ENCODE measurements at places on chromosomes 2 and 18. TPM values are rescaled to one million over a fixed set of nuclear protein-coding genes. Genes with fewer than 3 reads are reported as not detected.

GRCh38 chr18:36130039-36130831 lies 536 bp downstream of the ELP2 start:
- no peak for DNase-seq

DNA sequence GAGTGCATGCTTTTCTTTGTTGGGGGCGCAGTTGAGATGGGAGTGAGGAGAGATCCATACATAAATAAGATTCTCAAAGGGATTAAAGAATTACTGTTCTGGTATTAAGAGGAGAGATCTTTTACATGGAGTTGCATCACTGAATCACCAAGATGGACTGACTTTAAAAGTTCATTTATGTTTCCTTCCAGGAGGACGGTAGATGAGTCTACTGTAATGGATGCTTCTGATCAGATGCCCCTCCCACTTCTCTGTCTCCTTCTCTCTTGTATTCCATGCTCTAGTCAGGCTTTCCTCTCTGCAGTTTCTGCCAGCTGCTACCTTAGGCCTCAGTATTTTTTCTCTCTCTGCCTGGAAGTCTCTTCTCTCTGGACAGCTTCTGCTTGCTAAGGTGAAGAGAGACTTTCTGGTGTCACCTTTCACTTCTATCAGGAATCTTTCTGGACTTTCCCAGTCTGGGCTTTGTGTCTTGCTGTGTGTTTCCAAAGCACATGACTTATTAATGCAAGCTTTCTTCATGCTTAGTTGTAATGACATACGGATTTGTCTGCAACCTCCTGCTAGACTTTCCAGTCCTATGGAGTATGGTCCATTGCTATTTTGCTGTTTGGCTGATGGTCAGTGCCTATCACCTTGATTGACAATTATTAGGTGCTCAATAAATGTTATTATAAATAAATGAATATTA lies 23.6 kb downstream of the FAM171B start:
- DNase-seq, result no peak

The CRACDL gene
- polyA plus RNA-seq, result 8.4 TPM

The LOXHD1 gene
- 59.4 TPM for polyA plus RNA-seq

DNA sequence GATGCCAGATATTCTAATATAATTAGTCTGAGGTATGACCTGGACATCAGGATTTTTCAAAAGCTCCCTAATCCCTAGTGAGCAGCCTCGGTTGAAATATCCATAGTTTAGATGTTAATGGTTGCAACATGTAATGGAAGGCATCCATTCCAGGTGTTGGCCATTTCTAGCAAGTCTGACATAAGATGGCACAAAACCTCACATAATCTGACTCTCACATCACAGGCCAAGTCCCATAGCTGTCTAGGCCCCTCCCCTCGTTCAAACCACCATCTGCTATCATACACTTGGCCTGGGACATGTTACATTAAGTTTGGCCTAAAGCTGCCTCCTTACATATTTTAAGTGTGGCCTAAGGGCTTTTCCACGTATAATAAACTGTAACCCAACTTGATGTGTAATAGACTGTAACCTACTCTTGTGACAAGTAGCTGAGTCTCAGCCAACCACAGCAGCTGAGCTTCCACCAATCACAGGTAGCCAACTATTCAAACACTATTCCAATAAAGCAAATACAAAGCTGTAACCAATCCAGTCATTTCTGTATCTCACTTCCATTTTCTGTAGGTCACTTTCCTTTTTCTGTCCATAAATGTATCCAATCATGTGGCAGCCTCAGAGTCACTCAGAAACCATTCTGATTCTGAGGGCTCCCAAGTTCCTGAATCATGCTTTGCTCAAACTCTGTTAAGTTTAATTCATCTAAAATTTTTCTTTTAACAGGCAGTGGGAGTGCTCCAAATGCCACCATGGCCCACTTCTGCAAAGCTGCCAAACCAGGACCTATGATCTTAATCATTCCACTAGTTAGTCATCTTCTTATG lies 59.4 kb downstream of the ADD2 start:
- no peak for DNase-seq

DNA sequence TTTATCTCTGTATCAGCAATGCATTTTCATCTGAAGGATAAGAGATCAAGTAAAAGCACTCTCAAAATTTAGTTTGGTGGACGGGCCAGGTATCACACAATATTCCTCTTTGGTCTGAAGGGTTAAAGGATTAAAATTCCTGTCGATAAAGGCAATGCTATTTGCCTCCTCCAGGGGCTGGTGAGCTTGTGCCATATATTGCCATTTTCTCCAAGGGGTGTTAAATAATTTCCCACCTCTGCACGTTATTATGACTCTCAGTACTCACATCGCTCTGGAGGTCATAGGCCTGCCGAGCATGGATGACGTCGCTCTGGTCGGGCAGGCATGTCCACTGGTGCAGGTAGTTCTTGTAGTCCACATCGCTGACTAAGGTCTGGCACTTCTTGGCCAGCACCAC lies 94.2 kb downstream of the NEB start:
- no peak for DNase-seq

DNA sequence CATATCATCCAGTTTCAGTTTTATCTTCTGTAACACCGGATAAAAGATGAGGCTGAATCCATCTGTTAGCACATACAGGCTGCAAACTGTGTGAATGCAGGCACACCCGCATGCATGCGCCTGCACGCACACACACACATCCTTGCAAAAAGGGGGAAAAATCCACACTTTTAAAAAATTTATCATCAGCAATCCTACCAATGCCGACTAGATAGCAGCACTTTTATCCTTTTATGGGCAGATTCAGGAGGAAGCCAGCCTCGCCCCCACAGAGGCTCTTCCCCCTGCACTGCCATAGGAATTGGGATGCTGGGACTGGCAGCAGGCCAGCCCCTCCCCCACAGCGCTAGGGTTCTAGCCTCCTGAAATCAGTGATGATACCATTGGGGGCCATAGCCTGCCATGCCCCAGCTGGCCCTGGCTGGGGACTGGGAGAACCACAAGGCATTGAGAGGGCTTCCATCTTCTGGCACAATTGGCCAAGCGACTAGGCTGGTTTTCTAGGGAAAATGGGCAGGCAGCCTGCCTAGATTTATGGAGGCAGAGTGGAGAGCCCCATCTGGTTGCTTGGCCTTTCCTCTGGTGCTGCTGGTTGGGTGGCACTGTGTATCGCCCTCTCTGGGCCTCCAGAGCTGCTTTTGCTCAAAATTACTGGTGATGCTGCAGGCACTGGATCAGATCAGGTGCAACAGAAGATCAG lies 25.5 kb downstream of the CYRIA start:
- no peak for DNase-seq

- DNase-seq, result peak; percentile 10
These were observed 16.6 kb downstream of the HJURP start for GRCh38 chr2:233837694-233838229.

GRCh38 chr2:80748592-80748991 lies 444.0 kb upstream of the LRRTM1 start:
- no peak for DNase-seq

DNA sequence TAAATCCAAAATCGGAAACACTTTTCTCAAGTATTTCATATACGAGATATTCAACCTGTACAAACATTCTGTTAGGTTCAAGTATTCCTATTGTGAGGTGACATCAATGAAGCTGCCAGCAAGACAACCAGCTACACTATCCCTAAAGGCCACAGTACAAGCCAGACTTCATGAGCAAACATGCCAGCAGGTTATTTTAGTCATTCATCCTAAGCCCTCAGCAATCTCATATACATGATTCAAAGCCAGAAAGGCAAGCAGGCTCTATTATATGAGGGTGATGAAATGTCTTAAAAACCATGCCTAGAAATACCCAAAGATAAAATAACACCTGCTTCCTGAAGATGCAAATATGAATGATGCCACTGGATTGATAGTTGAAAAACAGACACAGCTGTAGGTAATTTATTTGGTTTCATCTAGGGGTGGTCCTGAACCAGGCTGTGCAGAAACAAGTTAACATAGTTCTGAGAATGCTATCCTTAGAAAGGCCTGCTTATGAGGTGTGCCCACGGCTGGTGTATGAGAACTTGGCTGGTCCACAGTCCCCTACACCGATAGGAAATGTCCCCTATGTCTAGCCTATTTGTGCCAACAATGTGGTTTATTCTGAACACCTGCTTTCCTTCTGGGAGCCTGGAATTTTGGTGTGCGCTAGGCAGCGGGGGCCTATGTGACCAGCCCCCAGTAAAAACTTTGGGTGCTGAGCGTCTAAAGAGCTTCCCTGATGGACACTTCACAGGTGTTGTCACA lies 48.2 kb upstream of the KIDINS220 start:
- no peak for DNase-seq

GRCh38 chr2:5798084-5798483 lies 105.9 kb downstream of the SOX11 start:
- DNase-seq, result no peak

- DNase-seq, result no peak
These were observed 48.2 kb downstream of the ARL4C start for GRCh38 chr2:234448506-234449184.

GRCh38 chr2:113842919-113843736 lies 46.8 kb upstream of the ACTR3 start:
- no peak for DNase-seq

GRCh38 chr2:31328026-31328425 lies 86.5 kb downstream of the XDH start:
- no peak for DNase-seq

DNA sequence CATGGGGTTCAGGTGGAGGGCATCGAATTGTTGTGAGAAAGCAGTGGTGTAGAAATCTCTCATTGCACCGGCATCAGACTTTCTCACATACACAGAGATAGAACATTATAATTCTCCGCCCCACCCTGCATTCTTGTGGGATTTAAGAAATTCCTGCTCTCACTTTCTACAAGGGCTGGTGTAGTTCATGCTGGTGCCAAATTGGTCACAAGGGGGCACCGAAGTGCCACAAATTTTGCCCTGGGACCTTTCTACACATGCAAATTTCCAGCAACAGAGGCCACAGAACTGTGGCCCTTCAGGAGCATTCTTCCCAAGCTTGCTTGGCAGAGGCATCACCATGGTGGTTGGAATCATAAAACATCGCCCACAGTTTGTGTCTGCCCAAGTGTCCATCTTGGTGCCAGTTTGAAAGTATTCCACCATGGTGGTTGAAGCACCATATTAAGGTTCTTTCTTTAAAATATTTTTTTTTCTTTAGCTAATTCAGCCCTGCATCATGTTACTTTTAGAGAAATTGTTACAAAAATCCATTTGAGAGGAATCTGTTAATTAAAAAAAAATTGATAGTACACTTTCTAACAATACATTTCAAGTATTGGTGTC lies 521.2 kb upstream of the FANCL start:
- DNase-seq, result peak; percentile 54

DNA sequence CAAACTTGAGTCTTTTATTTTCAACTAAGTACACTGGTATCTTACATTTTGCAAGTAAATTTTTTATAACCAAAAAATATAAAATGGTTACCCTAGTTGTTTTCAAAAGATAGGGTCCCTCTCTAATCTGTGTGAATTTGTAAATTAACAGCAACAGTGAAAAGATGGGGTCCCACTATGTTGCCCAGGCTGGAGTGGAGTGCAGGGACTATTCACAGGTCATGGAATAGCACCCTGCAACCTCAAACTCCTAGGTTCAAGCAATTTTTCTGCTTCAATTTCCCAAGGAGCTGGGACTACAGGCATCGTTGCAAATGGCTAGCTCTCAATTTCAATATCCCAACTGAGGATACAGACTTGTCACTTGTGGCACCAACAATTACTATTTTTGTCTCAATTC lies 12.1 kb downstream of the CCT4 start:
- DNase-seq, result no peak
